ENCODE measurements at places on chromosomes 2 and 18.
A peak's percentile ranks its signal among the peaks of the same experiment; 100 is the strongest.

- no peak for DNase-seq
Observed at GRCh38 chr2:110866466-110866865, 134.1 kb downstream of the ACOXL start.

GRCh38 chr18:75213611-75214331, 3.2 kb downstream of the TSHZ1 start:
- DNase-seq: no peak

- DNase-seq: no peak
Observed at GRCh38 chr18:23415515-23415914, 37.6 kb upstream of the RIOK3 start.

GRCh38 chr2:86584151-86584913, 21.1 kb upstream of the CHMP3 start:
- peak; percentile 48 for DNase-seq

GRCh38 chr2:105344704-105345345, 7.5 kb downstream of the C2orf49 start:
- DNase-seq: peak; percentile 44

- no peak for DNase-seq
Observed at GRCh38 chr18:55265984-55266383, 306.7 kb upstream of the CCDC68 start.

DNA sequence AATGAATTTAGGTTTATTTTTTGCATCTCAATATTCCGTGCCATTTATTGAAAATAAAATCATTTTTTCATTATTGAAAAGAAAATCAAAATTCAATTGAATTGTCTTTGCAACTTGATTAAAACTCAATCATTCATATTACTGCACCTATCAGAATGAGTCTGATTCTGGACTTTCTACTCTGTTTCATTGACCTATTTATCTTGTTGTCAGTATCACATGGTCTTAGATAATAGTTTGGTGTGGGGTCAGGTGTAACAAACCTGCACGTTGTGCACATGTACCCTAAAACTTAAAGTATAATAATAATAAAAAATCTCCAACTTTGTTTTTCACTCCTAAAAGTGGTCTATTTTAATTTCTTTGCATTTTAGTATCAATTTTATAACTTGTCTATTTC, 422.9 kb downstream of the RAD51AP2 start:
- DNase-seq: no peak

DNA sequence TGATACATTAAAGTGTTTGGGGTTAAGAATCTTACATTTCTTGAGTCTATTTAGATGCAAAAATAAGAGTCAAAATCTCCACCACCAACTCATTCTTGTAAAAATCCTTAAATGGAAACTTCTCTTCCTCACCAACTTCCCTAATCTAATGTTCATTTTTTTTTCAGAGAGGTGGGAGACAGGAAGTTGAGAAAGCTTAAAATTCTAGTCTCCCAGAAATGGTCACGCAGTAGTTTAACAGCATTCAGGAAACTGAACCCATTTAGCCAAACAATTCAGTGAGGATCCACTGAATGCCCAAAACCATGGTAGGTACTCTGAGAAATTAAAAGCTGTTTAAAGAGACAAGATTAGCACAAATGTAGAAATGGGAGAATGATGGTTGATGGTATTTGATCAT, 69.0 kb downstream of the TXNL1 start:
- no peak for DNase-seq

DNA sequence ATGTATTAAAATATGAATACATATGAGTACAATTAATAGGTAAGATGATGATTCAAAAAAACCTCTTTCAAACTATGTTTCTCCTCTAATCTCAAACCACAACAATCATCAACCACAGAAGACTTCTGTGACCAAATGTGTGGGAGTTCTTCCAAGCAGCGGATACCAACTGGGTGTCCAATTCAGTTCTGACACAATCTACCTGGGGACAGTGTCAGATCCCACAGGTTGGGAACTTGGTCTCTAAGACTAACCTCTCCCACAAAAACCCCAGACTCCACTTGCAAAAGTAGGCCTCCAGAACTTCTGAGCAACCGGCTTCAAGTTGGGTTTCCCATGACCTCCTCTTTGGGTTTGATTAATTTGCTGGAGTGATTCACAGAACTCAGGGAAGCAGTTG, 26.9 kb downstream of the FASTKD1 start:
- DNase-seq: no peak

DNA sequence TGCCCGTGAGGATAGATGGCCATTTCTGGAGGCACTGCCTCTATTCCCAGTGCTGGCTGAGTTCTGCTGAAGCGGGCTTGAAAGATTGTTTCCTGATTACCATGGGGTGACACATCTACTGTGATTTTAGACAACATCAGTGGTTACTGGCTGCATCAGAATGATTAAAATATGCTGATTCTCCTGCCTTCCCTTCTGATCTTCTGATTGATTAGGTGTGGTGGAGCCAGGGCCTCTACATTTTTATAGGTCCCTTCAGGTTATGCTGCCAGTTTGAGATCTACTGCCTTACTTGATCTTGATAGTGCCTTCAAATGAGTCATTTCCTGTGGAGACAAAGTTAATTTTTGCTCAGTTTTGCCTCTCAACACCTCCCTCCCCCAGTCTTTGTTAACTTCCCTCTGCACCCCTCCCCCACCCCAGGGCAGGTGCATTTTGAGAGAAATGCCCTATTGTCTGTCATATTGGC, 31.6 kb upstream of the SNORC start:
- peak; percentile 74 for DNase-seq

GRCh38 chr2:216445501-216445900, 33.2 kb downstream of the SMARCAL1 start:
- no peak for DNase-seq

GRCh38 chr2:177178797-177179196, 33.8 kb upstream of the HNRNPA3 start:
- no peak for DNase-seq

DNA sequence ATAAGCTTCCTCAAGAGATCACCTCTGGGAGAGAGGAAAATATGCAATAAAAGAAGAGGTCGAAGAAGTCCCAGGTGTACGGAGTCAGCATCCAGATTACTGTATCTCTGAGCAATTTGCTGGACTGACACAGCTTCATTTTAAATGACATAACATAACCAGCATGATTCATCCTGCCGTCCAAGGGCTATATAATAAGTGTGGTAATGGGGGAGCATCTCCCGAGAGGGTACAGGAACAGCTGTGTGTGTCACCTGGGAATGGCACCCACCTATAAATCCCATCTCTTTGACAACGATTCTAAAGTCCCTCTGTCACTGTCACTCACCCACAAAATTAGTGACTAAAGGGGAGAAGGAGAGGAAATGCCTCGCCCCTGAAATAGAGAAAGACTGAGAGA, 19.3 kb upstream of the FZD7 start:
- no peak for DNase-seq

DNA sequence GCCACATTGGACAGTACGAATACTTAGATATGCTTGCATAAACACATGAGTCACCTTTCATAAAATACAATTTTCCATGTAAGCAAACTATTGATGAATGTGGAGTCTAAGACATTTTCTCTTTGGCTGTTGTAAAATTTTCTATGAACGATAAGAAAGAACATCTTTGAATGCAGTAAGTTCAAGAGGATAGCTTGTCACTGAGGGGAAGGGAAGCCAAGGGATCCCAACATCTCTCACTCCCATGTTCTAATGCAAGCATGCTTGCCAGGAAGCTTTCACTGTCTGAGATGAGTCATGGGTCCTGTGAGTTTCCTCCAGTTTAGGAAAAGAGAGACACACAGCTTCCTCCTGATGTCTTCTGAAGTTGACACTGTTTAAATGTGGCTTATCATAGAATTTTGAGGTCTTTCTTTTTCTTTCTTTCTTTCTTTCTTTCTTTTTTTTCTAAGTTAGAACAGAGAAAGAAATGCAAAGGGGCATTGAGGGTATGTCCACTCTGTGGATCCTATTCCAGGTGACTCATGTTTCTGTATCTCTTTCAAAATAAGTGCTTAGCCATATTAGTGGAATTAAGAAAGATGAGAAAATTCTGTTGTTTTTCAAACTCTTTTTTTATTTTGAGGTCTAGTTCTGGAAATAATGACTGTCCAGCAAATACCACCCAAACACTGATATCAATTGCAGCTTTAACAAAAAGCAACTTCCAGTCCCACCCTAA, 146.6 kb downstream of the RDH14 start:
- DNase-seq: no peak

GRCh38 chr2:175373729-175374128, 192.2 kb upstream of the ATP5MC3 start:
- no peak for DNase-seq

DNA sequence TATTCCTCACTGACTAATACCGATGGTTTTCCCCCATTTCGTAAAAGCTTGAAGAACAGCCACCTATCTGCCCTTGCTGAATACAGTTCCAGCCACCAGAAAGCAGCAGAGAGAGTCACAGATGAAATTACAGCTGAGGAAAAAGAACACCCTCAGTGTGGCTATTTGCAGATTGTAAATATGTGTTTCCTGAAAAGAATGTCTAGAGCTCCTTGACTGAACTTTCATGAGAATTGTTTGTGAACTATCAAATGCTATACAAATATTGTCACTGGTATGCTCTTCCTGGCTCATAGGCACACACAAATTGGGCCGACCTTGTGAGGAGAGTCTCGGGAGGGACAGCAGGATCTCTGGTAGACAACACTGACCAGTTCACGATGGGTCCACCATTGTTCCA, 58.1 kb upstream of the TTC39C start:
- DNase-seq: no peak

GRCh38 chr2:239116456-239117246, 268.8 kb downstream of the TWIST2 start:
- DNase-seq: no peak

DNA sequence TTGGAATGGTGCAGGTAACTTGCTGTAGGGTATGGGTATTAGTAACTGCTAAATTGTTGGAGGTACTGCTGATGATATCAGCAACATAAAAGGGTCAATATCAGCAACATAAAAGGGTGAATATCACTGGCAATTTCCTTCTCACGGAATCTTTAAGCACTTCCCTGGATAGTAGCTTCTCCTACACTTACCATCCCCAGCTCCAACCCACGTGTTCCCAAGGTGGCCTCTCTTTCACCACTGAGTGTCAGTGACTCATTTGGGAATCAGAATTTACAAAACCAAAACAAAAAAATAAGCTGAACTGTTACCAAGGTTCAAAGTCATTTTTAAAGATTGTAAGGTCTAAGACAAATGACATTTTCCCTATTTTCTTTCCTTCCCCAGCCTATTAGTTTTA, 70.8 kb downstream of the LRP2 start:
- no peak for DNase-seq

DNA sequence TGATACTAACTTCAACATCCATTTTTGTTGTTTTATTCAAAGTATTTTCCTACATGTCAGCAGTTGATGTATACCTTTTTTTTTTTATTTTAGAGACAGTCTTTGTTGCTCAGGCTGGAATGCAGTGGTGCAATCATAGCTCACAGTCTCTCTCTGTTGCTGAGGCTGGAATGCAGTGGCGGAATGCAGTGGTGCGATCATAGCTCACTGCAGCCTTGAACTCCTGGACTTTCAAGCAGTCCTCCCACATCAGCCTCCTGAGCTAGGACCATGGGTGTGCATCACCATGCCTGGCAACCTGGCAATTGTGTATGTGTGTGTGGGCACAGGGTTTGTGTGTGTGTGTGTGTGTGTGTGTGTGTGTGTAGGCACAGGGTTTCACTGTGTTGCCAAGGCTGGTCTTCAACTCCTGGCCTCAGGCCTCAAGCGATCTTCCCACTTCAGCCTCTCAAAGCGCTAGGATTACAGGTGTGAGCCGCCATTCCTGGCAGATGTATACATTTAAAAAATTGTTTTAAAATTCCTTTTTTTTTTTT, 24.8 kb downstream of the SANBR start:
- DNase-seq: no peak

DNA sequence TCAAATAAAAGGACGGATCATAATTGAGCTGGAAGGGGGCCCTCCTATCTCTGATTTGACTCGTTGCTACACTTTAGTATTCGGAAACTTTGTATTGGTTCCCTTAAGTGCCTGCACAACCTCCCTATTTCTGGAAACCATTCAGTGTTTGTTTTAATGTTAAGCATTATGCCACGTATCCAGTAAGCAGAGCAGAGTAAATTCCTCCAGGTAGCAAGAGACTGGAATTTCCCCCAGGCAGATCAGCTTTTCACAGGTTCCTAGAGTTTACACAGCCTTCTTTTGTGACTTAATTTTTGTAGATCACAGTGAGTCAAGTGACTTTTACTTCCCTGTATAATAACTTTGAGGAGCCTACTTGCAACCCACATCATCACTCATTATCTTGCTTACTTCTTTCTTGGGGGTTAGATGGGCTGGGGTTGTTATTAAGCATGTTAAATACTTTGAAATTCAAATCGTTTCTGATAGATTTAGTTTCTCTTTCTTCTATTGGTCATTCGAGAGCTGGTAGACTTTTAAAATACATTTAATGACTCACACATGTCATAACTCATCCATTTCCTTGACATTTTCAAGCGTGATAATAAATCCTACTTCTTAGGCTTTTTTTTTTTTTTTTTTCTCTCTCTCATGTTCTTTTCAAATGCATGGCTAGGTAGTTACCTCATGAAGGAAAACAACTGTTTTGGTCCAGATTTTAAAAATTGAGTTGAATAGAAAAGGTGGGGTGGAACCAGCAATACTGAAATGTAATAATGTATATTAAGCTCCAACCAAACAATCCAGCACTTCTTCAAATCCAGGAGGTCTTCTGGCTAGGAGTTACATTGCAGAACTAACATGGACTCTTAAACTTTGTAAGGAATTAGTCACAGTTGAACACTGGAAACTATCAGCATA, 219.3 kb downstream of the NEDD4L start:
- no peak for DNase-seq
